Stimulated activated CD4-positive, alpha-beta T cell treated with anti-CD3 and anti-CD28 coated beads, Interleukin-4, amount 100 ng/mL, for 1 hour (primary cell): ENCODE measurements at places on chromosomes 13 and 19.
A peak's percentile ranks its signal among the peaks of the same experiment; 100 is the strongest.

DNA sequence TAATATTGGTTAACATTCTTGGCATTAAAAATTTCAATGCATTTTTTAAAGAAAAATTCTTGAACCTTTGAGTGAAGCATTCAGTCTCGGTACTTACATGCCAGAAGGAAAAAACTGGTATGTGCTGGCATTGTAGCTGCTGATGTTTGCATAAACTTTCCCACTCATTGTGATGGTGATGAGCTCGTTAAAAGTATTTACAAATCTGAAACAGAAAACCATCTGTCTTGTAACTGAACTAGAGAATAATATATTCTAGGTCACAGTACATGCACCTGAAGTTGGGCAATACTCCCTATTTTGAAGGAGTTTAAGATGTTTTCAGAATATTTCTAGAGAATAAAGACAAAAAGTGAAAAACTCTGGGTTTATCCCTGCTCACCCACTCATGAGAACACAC, 64.1 kb downstream of the SLC15A1 start:
- no peak for DNase-seq

DNA sequence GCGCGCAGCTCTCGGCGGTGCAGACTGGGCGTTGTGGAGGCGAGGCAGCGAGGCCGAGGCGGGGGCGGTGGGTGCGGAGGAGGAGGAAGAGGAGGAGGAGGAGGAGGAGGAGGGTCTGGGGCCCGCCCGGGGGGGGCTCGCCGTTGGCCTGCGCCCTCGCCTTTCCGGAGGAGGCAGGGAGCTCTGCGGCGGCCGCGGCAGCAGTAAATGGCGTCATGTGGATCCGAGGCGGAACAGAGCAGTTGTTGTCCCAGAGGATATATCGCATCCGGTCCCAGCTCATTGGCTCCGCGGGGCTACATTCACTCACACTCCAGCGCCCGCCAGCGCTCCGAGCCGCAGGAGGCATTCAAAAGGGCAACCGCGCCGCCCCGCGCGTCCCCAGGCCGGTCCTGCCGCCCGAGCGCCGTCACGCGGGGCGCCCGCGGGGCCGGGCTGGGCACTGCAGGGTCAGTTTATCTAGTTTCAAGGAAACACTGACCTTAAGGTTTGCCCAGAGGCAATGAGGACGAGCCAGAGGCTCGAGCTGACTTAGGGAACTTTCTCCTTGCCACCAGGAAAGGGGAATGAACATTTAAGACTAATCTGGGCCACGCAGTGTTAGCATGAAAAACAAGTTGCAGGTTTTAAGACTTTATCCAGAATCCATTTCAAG, at the start of gene SPRY2:
Gene SPRY2 (minus strand): TSS at position 26 of the 655 bp plus-strand sequence. CDS start 3,421 bp downstream, outside the sequence.
- peak; percentile 14 for DNase-seq

GRCh38 chr13:23709536-23709935, 139.3 kb downstream of the TNFRSF19 start:
- DNase-seq = no peak

DNA sequence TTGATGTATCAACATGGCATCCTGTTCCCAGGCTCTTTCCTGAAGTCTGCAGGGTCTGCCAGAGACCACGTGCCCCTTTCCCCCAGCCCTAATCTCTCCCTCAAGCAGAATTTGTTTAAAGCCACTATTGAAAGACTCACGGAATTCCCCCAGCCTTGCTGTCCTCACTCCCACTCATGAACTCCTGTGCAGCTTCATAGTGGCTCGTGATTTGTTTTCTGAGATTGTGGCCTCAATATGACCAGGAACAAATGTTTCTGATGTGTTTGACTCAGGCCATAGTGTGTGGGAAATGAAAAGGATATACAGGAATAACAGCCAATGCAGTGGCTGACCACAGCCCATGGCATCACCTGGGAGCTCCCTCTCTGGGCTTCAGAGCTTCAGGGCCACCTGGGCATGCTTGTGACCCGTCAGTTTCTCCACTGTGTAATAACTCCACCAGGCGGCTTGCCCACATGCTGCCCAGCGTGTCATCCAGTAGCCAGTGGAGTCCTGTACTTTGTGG, 8.1 kb upstream of the SERPINE3 start:
- DNase-seq = no peak

- DNase-seq = no peak
Measured at GRCh38 chr19:33187183-33187540, 7.0 kb upstream of the LRP3 start.

DNA sequence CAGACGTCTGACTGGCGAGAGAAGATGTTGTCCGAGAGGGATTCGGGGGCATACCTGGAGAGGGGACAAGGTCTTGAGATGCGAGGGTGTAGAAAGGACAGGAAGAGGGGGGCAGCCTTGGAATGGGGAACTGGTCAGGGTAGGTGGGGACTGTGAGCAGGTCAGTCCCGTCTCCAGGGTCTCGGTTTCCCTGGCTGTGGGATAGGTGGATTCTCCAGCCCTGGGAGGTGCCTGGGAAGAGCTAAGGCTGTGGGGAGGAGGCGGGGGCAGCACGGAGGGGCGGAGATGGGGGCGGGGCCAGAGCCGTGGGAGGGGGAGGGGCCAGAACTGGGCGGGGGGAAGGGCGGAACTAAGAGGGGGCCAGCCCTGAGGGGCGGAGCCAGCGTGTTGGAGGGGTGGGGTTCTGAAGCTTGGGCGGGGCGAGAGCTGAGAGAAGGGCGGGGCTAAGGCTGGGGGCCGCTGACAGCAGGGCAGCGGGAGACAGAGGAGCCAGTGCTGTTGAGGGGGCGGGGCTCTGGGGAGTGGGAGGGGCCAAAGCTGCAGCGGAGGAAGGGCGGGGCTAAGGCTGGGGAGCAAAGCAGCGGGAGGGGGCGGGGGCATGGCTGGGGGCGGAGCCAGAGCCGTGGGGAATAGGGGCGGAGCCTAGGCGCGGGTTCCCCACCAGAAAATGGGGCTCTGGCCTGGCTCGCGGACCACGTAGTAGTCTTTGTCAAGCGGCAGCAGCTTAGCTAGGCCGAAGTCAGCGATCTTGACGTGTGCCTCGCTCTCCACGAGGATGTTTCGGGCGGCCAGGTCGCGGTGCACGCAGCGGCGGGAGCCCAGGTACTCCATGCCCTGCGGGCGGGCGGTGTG, 9.5 kb upstream of the INSL3 start:
- DNase-seq = peak; percentile 50

GRCh38 chr13:100454876-100455275, 133.7 kb downstream of the GGACT start:
- no peak for DNase-seq

GRCh38 chr13:33287142-33287882, 1.8 kb upstream of the STARD13 start:
- no peak for DNase-seq

DNA sequence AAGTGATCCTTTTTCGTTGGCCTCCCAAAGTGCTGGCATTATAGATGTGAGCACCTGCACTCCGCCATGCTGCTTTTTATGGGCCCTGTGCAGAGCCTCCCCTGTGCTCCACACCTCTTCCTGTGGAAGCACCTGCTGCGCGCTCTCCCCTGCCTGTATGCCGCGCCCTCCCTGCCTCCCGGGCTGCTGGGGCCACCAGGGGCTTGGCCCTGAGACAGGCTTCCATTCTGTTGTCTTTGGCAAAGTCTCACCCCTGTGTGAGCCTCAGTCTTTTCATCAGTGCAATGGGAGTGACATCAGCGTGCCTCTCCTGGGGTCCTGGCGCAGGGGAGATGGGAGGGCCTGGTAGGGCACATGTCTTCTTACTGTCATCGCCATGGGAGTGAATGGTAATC, 1.3 kb downstream of the FAM174C start:
- peak; percentile 45 for DNase-seq

DNA sequence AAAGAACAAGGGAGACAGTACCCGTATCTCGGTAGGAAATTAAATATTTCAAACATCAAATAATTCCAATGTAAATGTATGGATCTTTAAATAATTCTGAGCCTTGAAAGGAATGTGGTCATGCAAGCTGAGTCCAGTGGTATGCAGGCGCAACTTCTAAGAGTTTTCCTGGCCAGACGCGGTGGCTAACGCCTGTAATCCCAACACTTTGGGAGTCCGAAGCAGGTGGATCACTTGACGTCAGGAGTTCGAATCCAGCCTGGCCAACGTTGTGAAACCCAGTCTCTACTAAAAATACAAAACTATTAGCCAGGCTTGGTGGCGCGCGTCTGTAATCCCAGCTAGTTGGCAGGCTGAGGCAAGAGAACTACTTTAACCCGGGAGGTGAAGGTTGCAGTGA, 1.1 kb upstream of the ZNF845 start:
- DNase-seq = no peak

- no peak for DNase-seq
Measured at GRCh38 chr13:113804703-113805430, 45.8 kb downstream of the TMEM255B start.

DNA sequence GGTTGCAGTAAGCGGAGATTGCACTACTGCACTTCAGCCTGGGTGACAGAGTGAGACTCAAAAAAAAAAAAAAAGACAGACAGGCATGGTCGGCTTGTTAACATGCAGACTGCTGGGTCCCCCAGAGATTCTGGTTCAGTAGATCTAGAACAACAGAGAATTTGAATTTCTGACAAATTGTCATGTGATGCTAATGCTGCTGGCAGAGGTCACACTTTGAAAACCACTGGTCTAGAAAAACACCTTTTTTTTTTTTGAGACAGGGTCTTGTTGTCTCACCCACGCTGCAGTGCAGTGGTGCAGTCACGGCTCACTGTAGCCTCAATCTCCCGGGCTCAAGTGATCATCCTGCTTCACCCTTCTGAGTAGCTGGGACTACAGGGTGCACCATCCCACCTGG, 7.7 kb upstream of the LRFN3 start:
- no peak for DNase-seq

- no peak for DNase-seq
Measured at GRCh38 chr13:98279473-98280175, 102.6 kb upstream of the RNF113B start.

- DNase-seq = no peak
Measured at GRCh38 chr19:1847684-1848398, 442 bp downstream of the REXO1 start.

GRCh38 chr13:46116653-46117502, 12.0 kb upstream of the CPB2 start:
- no peak for DNase-seq

DNA sequence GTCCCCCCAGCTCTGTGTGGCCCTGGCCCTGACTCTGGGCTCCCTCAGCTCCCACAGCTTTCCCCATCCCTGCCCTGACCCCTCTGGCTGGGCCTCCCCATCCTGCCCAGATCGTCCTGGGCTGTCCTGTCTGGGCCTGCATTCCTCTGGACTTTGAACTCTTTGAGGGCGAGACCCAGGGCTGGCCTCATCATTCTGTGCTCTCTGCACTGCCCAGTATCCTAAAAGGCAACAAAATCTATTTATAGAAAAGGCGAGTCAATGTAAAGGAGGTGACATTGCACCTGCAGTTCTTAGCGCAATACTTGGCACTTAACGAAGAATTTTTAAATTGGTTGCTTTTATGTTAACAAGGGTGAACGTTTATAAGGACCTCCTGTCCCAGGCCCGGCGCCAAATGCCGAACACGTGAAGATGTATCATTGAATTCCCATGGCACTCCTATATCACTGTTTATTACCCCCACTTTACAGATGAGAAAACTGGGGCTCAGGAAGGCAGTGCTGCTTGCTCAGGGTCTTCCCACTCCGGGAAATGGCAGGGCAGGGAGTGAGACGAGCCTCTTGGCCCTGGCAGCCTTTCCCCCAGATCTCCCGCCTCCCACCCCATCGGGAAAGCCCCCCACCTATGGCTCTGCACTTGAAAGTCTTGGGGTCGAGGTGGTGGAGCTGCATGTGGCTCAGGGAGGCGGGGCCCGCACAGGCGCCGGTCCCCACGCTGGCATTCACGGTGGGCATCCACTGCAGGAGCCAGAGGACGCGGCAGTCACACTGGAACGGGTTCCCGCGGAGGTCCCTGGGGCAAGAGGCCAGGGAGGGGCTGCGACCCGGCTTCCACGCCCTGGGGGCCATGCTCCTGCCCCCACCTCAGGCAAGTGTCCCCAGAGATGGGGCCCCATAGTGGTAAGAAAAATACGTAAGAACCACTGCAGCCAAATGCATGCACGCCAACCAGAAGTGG, 3.8 kb downstream of the LGI4 start:
- DNase-seq = no peak

GRCh38 chr13:23182142-23182541, 1.4 kb downstream of the SGCG start:
- no peak for DNase-seq

DNA sequence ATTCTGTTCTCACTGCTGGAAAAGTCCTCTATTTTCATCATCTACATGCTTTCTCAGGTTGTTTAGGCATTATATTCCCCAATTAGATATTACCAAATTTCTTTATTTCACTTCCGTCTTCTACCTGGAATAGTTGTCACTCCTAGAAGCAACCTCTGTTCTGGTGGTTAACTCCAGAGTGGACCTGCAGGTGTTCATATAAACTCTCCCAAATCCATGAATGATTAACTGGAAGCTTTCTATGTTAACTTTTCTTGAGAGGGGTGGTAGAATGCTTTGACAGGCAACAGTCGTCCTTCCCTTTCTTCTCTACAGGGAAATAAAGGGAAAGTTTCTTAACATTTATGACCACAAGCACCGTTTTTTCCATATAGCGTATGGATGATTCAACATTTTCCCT, 48.4 kb upstream of the UFM1 start:
- DNase-seq = no peak

DNA sequence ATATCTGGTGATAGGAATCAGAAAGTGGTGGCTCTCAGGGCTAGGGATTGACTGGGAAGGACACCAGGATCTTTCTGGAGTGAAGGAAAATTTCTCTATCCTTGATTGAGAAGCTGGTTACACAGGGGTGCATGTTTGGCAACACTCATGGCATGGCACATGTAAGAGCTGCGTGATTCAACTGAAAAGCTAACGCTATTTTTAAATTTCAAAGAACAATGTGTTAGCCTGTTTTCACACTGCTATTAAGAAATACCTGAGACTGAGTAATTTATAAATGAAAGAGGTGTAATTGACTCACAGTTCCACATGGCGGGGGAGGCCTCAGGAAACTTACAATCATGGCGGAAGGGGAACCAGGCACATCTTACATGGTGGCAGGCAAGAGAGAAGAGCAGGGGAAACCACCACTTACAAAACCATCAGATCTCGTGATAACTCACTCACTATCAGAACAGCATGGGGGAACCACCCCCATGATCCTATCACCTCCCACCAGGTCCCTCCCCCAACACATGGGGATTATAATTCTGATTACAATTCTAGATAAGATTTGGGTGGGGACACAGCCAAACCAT, 7.4 kb downstream of the SIGLEC8 start:
- peak; percentile 56 for DNase-seq
